ENCODE measurements at places on chromosomes 1 and 21. TPM values are rescaled to one million over a fixed set of nuclear protein-coding genes. Genes with fewer than 3 reads are reported as not detected.
A peak's percentile ranks its signal among the peaks of the same experiment; 100 is the strongest.

The MCOLN2 gene
- not detected for total RNA-seq

- H3K4me3 ChIP-seq = no peak overlapping the region
- peaks cover 9% of the 10 kb centered on the region for H3K4me1 ChIP-seq
- no peak for DNase-seq
- H3K27me3 ChIP-seq = no peaks in the 10 kb centered on the region
- no peaks in the 10 kb centered on the region for H3K36me3 ChIP-seq
Observed at GRCh38 chr1:196403803-196404690, 204.2 kb downstream of the KCNT2 start.

GRCh38 chr1:151406176-151406575, 6.8 kb downstream of the PSMB4 start:
- no peak for DNase-seq
- no peak overlapping the region for H3K27ac ChIP-seq
- H3K27me3 ChIP-seq = no peaks in the 10 kb centered on the region
- peaks cover 3% of the 10 kb centered on the region for H3K4me1 ChIP-seq
- H3K36me3 ChIP-seq = no peaks in the 10 kb centered on the region

The FAM3B gene
- 74.5 TPM for total RNA-seq

The ADCY10 gene
- 0.26 TPM for total RNA-seq

- H3K4me1 ChIP-seq = no peaks in the 10 kb centered on the region
- H3K4me3 ChIP-seq = no peak overlapping the region
- no peaks in the 10 kb centered on the region for H3K36me3 ChIP-seq
- no peak overlapping the region for H3K27ac ChIP-seq
- no peak for DNase-seq
Observed at GRCh38 chr1:17795836-17796645, 40.9 kb downstream of the ACTL8 start.

GRCh38 chr1:32953495-32953894, 11.1 kb downstream of the RNF19B start:
- H3K4me3 ChIP-seq = no peak overlapping the region
- DNase-seq = no peak
- H3K27ac ChIP-seq = no peak overlapping the region
- H3K4me1 ChIP-seq = peaks cover 15% of the 10 kb centered on the region
- H3K36me3 ChIP-seq = no peaks in the 10 kb centered on the region
- H3K27me3 ChIP-seq = no peaks in the 10 kb centered on the region

The GOLT1A gene
- 6.5 TPM for total RNA-seq

The MSH4 gene
- not detected for total RNA-seq

DNA sequence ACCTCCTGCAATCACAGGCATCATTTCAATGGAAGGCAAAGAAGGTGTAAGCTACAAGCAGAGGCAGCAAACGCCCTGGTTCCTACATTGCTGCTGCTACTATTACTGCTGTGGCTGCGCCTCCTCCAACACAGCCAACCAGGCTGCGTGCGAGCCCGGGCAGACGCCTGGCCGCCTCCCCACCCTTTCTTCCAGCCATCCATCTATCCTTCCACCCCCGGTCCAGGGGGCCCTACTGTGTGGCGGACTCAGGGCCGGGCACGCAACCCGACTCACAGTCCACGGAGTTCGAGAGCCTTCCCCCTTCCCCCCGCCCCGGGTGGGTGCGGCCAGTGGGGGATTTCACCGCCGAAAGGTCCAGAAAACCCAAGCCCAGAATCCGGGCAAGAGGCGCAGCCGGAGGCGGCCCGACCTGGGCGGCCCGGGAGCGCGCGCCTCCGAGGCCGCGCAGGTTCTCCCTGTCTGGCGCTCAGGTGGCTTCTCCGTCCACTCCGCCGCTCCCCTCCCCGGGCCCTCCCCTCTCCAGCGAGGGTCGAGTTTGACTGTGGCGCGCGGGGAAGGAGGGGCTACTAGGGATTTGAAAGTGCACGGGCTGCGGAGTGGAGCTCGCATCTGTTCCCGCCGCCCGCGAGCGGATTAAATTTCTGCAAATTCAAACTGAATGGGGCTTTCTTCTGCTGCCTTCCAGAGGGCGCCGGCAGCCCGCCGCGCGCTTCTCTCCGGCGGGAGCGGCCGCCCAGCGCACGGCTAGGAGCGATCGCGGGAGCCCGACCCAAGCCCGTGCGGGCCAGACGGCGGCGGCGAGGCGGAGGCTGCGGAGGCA, at the start of gene HUNK:
HUNK (plus strand) TSS at position 569 of the 823 bp plus-strand sequence. CDS start 655 bp downstream, outside the sequence.
- peaks cover 48% of the 10 kb centered on the region for H3K4me1 ChIP-seq
- no peaks in the 10 kb centered on the region for H3K27me3 ChIP-seq
- no peaks in the 10 kb centered on the region for H3K36me3 ChIP-seq
- peak; percentile 78 for DNase-seq

The XPR1 gene
- total RNA-seq = 13.0 TPM

The CATSPERE gene
- total RNA-seq = 2.3 TPM

The DENND2D gene
- total RNA-seq = 16.1 TPM

- no peak overlapping the region for H3K4me3 ChIP-seq
- H3K27ac ChIP-seq = no peak overlapping the region
- H3K36me3 ChIP-seq = no peaks in the 10 kb centered on the region
- peaks cover 8% of the 10 kb centered on the region for H3K4me1 ChIP-seq
Observed at GRCh38 chr1:229254910-229255541, 15.9 kb upstream of the RAB4A start.

DNA sequence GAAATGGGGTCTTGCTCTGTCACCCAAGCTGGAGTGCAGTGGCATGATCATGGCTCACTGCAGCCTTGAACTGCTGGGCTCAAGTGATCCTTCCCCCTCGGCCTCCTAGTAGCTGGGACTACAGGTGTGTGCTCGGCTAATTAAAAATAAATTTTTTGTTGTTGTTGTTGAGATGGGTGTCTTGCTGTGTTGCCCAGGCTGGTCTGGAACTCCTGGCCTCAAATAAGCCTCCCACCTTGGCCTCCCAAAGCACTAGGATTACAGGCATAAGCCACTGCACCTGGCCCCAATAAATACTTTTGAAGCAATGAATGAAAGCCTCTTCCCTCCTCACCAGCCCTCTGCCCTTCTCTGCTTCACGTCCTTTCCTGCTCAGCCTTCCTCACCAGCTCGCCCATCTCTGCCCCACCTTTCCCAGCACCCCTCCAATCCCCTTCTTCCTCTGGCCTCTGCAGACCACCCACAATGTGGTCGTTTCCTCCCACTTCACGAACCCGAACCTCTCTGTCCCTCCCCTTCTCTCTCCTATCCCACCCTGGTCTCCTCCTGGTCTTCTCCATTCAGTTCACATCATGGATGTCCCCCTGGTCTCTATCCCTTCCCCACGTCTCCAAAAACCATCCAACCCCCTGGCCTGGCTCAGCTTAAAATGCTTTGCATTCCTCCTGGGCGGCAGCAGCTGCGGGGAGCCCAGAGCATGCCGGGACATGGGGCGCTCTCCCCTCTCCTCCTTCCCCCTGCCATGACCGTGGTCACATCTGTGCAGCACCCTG, 38.4 kb downstream of the RAP1GAP start:
- no peak overlapping the region for H3K4me3 ChIP-seq
- no peaks in the 10 kb centered on the region for H3K27me3 ChIP-seq
- H3K4me1 ChIP-seq = peaks cover 54% of the 10 kb centered on the region
- no peaks in the 10 kb centered on the region for H3K36me3 ChIP-seq
- no peak for DNase-seq

The GJB3 gene
- 0.52 TPM for total RNA-seq

- no peaks in the 10 kb centered on the region for H3K27me3 ChIP-seq
- no peak overlapping the region for H3K27ac ChIP-seq
- no peaks in the 10 kb centered on the region for H3K36me3 ChIP-seq
- peaks cover 20% of the 10 kb centered on the region for H3K4me1 ChIP-seq
- DNase-seq = peak; percentile 7
Observed at GRCh38 chr1:89633800-89634625, 1.1 kb downstream of the LRRC8C start.

GRCh38 chr1:34163792-34164731, 968 bp downstream of the CSMD2 start:
- peaks cover 37% of the 10 kb centered on the region for H3K4me1 ChIP-seq
- peak overlapping the region; percentile 12 for H3K4me3 ChIP-seq
- H3K36me3 ChIP-seq = no peaks in the 10 kb centered on the region
- DNase-seq = no peak
- H3K27ac ChIP-seq = no peak overlapping the region
- H3K27me3 ChIP-seq = peaks cover 33% of the 10 kb centered on the region

The KCNJ15 gene
- 23.1 TPM for total RNA-seq

- DNase-seq = no peak
- peaks cover 7% of the 10 kb centered on the region for H3K4me1 ChIP-seq
- H3K4me3 ChIP-seq = no peak overlapping the region
- no peak overlapping the region for H3K27ac ChIP-seq
Observed at GRCh38 chr1:232667094-232667777, 37.3 kb upstream of the SIPA1L2 start.

The C1orf232 gene
- total RNA-seq = not detected
